ENCODE measurements at places on chromosomes 7 and 10. TPM values are rescaled to one million over a fixed set of nuclear protein-coding genes. Genes with fewer than 3 reads are reported as not detected.
A peak's percentile ranks its signal among the peaks of the same experiment; 100 is the strongest.

Gene CRHR2
- polyA plus RNA-seq, result not detected

Gene HOXA11
- polyA plus RNA-seq, result 44.4 TPM

Gene LRRC4
- polyA plus RNA-seq, result 7.7 TPM

Gene ZDHHC4
- 83.8 TPM for polyA plus RNA-seq

Gene PGAM2
- polyA plus RNA-seq, result 3.3 TPM

Gene ALDH18A1
- 71.9 TPM for polyA plus RNA-seq

Gene PSMA2
- 216 TPM for polyA plus RNA-seq

Gene SCIN
- 120 TPM for polyA plus RNA-seq

Gene HABP2
- 0.39 TPM for polyA plus RNA-seq

Gene OR6B1
- 0.03 TPM for polyA plus RNA-seq

Gene WNT16
- 0.11 TPM for polyA plus RNA-seq

GRCh38 chr7:157035302-157035701 is 24.8 kb upstream of the MNX1 start:
- no peak for DNase-seq

DNA sequence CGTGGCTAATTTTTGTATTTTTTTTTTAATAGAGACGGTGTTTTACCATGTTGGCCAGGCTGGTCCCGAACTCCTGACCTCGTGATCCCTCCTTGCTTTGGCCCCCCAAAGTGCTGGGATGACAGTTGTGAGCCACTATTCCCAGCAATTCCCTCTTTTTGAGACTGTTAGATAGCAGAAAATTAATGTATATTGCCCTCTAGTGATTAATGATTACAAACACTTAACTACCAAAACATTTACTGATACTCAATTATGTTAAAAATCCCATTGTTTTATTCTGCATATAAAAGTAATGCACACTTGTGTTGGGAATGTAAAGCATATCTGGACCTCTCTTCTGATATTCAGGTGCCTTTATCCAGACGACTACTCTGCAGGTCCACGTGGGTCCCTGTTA is 41.2 kb upstream of the COBL start:
- no peak for DNase-seq

DNA sequence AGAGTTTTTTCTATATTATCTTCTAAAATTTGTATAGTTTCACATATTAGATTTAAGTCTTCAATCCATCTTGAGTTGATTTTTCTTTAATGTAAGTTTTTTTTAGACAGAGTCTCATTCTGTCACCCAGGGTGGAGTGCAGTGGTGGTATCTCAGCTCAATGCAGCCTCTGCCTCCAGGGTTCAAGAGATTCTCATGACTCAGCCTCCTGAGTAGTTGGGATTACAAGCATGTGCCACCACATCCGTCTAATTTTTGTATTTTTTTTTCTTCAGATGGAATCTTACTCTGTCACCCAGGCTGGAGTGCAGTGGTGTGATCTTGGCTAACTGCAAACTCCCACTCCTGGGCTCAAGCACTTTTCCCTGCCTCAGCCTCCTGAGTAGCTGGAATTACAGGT is 143.4 kb upstream of the ZNF92 start:
- DNase-seq, result no peak

GRCh38 chr10:4450981-4451908 is 374.8 kb upstream of the AKR1E2 start:
- DNase-seq, result no peak

DNA sequence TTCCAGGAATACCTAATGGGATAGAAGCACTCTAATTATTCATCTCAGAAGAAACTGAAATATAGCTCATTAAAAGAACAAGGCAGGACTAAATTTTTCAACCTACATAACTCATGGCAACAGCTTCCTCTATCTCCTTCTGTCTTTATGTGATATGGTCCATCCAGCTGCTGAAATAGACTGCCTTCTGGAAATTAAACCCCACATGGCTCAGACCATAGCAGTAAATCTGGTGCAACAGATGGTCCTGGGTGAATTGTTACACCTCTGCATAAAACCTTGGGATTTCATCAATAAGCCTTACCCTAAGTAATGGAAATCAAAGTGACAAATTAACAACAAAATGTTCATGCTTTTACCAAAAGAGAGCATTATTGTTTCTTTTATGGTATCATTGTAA is 205.6 kb upstream of the CSTF2T start:
- DNase-seq, result no peak

- DNase-seq, result no peak
Observed at GRCh38 chr7:129742256-129742655, 130.7 kb downstream of the NRF1 start.

- no peak for DNase-seq
Observed at GRCh38 chr7:20650782-20651181, 35.3 kb downstream of the ABCB5 start.

DNA sequence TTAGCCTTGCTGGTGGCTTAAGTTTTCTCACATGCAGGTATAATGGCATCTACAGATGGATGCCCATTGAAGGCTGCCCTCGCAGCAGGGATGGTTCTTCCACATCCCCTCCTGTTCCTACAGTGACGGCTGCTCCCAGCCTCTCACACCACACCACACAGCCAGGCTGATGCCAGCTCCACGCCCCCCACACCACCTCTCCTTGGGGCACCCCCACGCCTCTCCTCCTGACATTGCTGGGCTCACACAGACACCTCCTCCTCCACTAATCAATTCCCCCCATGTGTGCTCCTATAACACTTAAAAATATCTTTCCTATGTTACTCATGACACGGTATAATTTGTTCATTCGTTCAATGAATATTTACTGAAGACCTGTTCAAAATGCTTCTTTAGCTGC is 244.0 kb downstream of the WDR37 start:
- no peak for DNase-seq

- no peak for DNase-seq
Observed at GRCh38 chr10:12448340-12448728, 99.0 kb downstream of the CAMK1D start.

GRCh38 chr10:27504808-27505460 is 830 bp downstream of the RAB18 start:
- no peak for DNase-seq

GRCh38 chr10:88065383-88066049 is 202.1 kb downstream of the PTEN start:
- no peak for DNase-seq

GRCh38 chr10:7288060-7288690 is 122.7 kb downstream of the SFMBT2 start:
- no peak for DNase-seq

GRCh38 chr10:68566955-68567354 is 6.8 kb downstream of the TET1 start:
- no peak for DNase-seq

DNA sequence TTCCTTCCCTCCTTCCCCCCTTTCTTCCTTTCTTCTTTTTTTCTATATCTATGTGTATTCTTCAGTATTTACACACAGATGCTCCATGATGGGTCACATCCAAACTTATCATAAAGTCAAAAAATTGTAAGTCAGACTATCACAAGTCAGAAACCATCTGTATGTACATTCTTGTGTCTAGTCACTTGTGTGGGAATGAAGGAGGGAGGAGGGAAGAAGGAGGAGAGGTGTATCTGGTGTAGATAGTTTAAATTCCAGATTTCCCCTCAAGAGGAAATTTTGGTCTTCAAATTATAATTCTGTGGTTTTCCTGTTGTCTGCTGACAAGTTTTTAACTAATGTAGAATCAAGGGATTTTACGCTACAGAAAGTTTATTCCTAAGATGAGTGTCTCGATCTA is 287.2 kb downstream of the ETV1 start:
- DNase-seq, result no peak

- no peak for DNase-seq
Observed at GRCh38 chr10:84675060-84675459, 346.7 kb downstream of the CCSER2 start.

DNA sequence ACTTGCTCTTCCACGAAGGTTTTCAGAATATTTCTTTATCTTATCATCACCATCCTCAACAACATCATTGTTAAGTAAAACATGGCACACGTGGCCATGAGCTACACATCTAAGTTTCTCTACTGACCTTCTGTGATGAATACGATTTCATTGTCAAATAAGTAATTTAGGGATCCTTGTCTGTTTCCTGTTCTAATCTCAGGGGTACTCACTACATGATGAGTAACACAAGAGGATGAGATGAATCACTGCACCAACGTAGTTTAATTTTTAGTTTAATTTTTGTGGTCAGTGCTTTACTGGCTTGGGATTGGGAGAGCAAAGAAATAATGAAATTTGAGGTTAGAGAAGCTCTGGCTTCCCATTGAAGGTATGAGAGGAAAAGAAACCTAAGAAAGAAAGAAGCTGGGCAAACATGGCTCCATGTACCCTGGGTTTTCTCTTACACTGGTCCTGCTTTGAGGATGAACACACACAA is 461.9 kb upstream of the KLF6 start:
- DNase-seq, result no peak

- no peak for DNase-seq
Observed at GRCh38 chr10:35870665-35871310, 228.7 kb upstream of the FZD8 start.

DNA sequence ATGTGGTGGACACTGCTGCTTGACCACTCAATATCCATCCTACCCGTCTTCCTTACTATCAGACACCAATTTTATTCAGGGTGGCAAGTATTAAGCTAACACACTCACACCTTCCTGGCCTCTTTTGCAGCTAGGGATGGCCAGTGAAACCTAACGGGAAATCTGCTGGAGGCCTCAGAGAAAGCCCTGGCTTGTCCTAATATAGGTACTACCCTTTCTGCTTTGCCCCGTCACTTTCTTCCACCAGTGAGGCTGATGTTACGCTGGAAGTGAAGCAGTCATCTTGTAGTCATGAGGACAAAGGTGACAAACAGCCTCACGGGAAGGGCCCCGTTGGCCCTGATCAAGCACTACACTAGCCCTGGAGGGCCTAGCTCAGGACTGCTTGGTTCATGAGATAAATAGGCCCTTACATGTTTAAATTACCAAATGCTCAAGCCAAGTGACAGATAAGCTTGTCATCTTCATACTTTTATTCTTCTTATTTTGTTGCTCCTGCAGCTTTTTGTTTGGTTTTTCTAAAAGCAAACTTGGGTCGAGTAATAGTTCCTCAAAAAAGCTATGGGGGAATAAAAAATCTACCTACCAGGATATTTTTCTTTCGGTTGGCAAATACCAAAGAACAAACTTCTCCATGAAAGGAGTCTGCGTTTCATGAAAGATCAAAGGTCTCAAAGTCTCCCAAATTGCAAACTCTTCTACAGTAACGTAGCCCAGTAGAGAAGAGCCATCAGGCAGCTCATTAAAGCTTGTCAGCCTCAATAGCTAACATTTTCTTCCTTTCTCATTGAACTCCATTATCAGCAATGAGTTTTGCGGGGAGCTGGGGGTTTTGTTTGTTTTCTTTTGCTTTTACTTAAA is 17.5 kb downstream of the CREB3L2 start:
- no peak for DNase-seq

DNA sequence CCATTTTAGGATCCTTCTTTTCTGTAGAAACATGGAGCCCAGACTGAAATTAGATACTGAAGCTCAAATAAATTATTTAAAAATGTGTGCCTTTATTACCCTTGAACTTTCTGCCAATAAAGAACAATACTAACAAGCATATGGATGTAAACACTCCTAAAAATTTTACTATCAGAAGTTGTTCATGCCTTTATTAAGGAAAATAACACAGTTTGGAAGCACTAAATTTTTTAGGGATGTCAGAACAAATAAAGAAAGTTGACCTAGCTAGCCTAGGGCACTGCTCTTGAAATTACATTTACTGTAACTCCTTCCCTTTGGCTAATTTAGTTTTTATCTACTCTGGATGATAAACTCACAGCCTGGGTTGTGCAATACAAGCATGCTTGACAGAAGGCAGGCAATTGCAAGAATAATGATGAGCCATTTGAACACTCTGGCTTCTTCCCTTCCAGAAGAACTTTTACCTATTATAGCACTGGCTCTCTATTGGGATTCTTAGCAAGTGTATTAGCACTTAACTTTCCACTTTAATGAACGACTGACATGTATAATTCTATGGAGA is 351.7 kb upstream of the C7orf33 start:
- DNase-seq, result no peak

DNA sequence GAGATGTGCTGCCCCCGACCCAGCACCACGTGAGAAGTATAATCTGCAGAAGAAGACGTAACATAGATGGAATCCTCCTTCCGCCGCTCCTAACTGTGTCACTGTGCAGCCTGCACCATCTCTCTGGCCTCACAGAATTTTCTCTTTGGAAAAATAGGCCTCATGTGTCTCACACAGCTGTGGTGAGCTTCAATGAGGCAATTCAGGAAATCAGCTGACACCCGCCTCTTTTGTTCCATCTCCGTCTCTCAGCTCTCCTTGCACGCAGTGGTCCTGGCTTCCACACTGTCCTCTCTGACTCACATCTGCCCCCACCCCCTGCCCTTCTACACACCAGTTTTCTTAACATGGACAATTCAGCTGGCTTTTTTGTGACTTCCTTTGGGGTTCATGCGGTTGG is 7.2 kb downstream of the C10orf90 start:
- DNase-seq, result no peak

GRCh38 chr10:19629567-19629966 is 186.7 kb upstream of the PLXDC2 start:
- peak; percentile 4 for DNase-seq

DNA sequence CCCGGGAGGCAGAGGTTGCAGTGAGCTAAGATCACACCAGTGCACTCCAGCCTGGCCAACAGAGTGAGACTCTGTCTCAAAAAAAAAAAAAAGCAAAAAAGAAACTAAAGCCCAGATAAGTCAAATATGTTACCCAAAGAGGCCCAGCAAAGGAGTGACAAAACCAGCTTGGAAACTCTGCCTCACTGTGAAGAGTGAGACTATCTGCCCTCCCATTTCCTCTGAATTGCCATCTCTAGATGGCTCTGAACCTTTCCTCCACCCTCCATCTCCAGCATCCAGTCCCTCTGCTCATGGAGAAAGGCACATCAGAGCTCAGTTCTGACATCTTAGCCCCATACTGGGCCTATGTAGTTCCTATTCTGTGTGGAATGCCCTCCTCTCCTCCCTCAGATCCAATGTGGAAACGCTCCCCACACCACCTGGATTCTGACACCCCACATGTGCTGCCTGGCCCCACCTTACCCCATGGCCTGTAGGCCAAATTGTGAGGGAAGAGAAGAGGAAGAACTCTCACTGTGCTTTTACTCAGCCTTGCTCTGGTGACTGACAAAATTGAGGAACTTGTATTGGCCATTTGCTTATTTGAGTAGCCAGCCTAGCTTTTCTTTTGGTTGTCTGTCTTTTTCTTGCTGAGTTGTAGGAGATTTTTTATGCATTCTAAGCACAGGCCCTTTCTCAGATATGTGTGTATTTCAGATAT is 18.0 kb upstream of the NUDCD3 start:
- no peak for DNase-seq

DNA sequence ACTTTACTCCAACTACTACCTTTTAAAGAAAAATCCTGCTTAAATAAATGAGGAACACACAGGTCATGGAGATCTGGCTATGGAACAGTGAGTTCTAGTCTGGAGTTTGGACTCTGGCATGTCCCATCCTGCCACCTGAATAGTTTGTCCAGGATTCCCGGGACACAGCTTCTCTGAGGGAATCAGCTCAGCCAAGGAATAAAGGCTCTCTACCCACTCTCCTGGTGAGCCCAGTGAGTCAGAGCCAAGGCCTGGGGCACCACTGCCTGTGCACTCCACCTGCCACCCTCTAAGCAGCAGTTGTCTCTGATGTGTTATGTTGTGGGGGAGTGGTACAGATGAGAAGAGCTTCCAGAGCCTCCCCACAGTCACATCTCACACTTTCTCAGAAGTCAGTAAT is 113.5 kb downstream of the HTR5A start:
- DNase-seq, result no peak

All from left renal cortex interstitium (tissue), 4 donors.